Foreskin keratinocyte (primary cell): ENCODE measurements at places on chromosomes 13 and 19. TPM values are rescaled to one million over a fixed set of nuclear protein-coding genes. Genes with fewer than 3 reads are reported as not detected.

BRCA2 gene
- total RNA-seq: 14.1 and 15.2 TPM in 2 replicates

DZIP1 gene
- 3.6 and 7.1 TPM in 2 replicates for total RNA-seq

CD33 gene
- total RNA-seq: not detected in 2 replicates

GRCh38 chr13:103195762-103196161, 129.5 kb upstream of the SLC10A2 start:
- no peak for DNase-seq

GRCh38 chr19:42185277-42185676, 32.2 kb downstream of the DEDD2 start:
- no peak for DNase-seq

DNA sequence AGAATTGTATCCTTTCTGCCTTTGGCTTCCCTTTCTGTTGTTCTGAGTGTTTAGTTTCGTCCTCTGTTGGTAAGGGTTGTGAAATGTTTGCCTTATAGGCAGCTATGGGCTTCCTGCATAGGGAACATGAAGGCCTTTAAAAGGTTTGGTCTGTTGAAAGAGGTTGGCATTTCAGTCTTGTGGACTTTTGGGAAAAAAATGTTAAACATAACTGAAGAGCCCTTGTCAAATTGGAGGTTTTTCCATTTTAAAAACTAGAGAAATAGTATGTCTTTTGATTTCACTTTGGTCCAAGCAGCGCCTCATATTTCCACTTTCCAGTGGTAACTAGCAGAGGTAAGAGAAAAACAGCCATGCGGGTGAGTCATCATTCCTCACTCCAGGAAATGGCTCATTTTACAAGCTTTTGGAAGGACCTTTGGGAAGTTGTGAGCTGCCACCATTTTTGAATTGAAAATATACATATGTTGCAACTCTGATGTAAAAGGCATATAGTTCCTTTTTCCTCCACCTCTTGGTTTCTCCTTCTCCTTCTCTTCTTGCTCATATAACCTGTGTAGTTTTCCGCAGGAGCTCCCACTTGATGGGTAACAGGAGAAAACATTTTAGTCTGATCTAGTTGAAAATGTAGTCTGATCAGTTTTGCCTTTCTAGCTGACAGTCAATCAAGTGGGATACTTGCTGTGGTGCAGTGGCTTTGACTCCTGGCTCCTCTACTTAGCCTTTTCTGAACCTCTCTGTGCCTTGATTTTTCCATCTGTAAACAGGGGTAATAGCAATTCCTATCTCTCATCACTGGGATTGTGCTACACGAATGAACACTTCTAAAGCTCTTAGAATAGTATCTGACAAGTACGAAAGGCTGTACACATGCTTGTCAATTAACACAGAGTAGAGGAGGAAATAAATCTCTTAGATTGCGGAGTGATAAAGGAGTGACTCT, 23.0 kb downstream of the GPC6 start:
- DNase-seq: peak; percentile 88

- no peak for DNase-seq
Observed at GRCh38 chr19:28456708-28457320, 756.1 kb downstream of the UQCRFS1 start.

DNA sequence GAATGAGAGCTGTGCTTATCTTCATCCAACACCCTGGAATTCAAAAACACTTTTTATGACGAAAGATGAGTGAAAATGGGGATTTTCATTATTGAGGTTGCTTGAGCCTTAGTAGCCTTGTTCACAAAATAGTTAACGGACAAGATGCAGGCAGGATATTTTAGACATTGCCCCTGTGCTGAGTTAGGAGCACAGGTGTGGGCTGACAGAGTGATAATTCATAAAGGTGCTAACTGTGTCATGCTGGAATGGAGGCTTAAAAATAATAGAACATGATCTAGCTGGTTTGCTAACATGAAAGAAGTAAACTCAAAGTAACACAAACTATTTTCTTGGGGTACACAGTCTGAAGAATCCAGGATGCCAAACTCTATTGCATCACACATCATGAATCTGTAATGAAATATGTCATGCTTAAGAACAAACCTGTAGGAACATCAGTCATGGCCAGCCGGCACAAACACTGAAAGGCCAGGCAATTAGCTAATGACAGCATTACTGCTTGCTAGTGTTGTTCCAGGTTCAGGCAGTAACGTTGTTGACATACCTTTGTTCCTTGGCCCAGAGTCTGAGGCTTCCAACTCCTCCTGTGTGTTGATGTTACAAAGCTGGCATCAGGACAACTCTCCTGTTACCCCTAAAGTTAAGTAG, 55.3 kb downstream of the FRY start:
- peak; percentile 20 for DNase-seq

GRCh38 chr13:46679369-46680120, 117.4 kb downstream of the ESD start:
- no peak for DNase-seq
